ACHN (cell line): ENCODE measurements at places on chromosomes 5 and 9.

DNA sequence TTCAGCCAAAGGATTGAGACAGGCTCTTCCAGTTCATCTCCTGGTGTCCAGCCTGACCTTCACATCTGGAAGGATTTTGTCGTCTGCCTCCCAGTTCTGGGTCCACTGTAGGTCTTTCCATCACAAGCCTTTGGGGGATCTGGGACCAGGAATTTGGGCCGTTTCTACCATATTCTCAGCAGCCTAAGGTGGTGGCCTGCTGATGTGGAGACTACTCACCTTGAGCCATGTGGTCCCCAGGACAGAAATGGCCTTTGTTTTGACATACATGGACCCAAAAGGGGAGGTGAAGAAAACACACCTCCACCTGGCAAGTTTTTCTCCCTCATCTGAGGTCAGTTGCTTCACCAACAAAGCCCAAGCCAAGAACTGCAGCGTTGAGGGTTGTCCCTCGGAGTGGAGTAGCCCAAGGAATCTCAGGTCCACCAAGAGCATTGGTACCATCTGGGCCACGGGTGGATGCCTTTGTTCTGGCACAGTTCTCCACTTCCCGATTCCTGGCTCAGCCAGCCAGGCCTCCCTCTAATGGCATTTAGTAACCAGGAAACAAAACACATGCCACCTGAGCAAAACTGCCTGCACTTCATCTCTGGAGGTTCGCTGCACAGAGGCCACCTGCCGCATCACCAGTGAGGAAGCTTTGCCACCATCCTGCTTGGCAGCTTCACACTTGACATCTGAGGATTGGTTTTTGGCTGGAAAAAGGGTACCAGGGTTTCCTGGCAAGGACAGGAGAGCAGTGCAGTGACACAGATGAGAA lies 24.7 kb downstream of the AMBP start:
- DNase-seq, result no peak

- no peak for DNase-seq
Measured at GRCh38 chr5:149110406-149110805, 30.9 kb upstream of the ABLIM3 start.

DNA sequence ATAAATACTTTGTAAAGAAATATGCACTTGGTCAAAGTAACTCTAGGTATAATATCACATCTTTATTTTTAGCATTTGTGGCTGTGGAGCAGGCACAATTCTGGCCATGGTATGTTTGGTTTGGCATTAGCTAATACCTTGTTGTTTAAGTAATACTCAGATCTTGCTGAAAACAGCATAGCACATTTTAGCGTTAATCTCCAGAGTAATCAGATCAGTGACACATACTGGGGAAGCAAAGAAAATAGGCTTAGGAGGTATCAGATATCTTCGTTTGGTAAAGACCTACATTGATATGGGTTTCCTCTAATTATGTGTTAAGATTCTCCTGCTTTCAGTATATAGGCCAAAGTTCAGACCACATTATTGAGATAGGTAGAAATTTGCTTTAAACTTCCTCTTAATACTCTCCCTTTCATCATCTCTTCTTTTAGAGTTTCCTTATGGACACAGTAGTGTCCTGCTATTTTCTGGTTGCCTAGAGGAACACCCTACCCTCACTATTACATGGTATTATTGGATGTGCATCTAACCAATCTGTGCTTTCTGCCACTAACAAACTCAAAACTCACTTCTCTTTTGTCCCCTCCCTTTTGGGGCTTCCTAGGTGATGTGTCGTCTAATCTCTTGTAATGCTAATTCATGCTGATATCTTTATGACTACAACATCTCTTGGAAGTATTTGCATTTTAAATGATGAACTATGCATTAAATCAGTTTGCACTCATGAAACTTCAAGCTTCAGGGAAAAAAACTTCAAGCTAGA lies 437.3 kb upstream of the ADAMTSL1 start:
- DNase-seq, result no peak

GRCh38 chr9:37324691-37325490 lies 97.6 kb upstream of the GRHPR start:
- no peak for DNase-seq

DNA sequence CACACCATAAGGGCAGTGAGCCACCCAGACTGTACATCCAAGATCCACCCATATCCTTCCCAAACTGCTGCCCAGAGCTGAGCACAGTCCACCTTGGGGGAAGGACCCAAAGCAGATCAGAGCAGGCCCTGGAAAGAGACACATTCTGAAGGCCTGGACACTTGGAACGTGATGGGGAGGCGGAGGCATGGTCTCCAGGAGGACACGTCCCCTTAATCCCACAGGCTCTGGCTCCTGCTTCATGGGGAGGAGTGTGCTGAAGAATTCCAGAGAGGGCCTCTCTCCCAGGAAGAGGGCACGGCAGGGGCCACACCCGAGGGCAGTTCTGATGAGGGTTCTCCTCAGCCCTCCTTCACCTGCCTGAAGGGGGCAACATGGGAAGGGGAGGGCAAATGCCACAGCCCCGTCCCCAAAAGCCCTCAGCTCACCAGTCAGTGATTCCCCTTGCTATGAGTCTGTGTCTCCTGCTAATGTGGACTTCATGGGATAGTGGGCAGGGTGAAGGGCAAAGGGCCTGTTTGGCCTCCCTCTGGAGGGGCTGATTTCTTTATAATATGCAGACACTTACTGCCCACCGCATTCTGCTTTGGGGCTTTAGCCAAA lies 276.8 kb downstream of the ENC1 start:
- no peak for DNase-seq

- DNase-seq, result no peak
Measured at GRCh38 chr5:79754865-79755555, 65.4 kb downstream of the CMYA5 start.
